ENCODE measurements at places on chromosomes 16 and 17.
A peak's percentile ranks its signal among the peaks of the same experiment; 100 is the strongest.

- peaks cover 13% of the 10 kb centered on the region for H3K27me3 ChIP-seq
- no peaks in the 10 kb centered on the region for H3K36me3 ChIP-seq
- no peak overlapping the region for H3K27ac ChIP-seq
- DNase-seq = no peak
- no peak overlapping the region for H3K4me3 ChIP-seq
- H3K4me1 ChIP-seq = peaks cover 20% of the 10 kb centered on the region
These were observed 5.7 kb upstream of the ZCCHC14 start for GRCh38 chr16:87498324-87499188.

DNA sequence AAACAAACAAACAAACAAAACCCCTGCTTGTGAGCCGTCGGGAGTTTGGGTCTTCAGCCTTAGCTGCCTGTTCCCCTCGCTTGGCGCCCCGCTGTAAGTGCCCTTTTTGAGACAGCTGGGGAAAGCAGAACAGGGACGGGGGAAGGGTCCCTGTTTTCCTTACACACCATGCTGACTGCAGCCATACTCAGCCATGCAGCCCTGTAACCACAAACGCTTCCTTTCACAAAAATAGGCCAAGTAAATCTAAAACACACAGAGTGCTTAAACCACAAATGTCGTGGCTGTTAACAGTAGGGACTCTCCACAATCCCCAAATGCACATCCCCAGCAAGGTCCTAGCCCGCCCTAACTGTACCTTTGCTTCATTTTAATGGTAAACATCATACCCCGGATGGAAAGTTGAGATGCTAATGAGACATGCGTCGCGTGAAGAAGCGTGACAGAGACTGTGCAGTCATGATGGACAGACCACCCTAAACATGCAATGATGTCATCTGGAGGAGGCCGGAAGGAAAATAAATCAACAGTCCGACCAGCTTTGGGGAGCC lies 129.9 kb downstream of the MGAT5B start:
- H3K27ac ChIP-seq = peak overlapping the region; percentile 93
- H3K36me3 ChIP-seq = no peaks in the 10 kb centered on the region
- no peaks in the 10 kb centered on the region for H3K27me3 ChIP-seq
- H3K4me3 ChIP-seq = peak overlapping the region; percentile 54
- peak; percentile 66 for DNase-seq
- H3K4me1 ChIP-seq = peaks cover 44% of the 10 kb centered on the region

DNA sequence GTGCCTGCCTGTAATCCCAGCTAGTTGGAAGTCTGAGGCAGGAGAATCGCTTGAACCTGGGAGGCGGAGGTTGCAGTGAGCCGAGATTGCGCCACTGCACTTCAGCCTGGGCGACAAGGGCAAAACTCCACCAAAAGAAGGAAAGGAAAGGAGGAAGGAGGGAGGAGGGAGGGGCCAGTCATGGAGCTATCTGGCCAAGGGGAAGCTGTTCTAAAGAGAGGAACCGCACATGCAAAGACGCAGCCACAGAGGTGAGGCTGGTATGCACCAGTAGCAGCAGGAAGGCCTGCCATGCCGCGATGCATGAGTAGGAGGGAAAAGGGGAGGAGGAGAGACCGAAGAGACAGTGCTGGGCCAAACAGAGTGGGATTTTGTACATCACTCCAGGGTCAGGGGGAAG lies 35.9 kb downstream of the HSBP1 start:
- DNase-seq = no peak
- no peak overlapping the region for H3K27ac ChIP-seq
- H3K27me3 ChIP-seq = peaks cover 12% of the 10 kb centered on the region
- H3K4me1 ChIP-seq = no peaks in the 10 kb centered on the region
- H3K36me3 ChIP-seq = no peaks in the 10 kb centered on the region

GRCh38 chr17:33927732-33928133 lies 327.4 kb upstream of the CCL2 start:
- no peak overlapping the region for H3K27ac ChIP-seq
- peaks cover 4% of the 10 kb centered on the region for H3K27me3 ChIP-seq
- DNase-seq = no peak
- H3K36me3 ChIP-seq = no peaks in the 10 kb centered on the region
- H3K4me3 ChIP-seq = no peak overlapping the region
- H3K4me1 ChIP-seq = no peaks in the 10 kb centered on the region

DNA sequence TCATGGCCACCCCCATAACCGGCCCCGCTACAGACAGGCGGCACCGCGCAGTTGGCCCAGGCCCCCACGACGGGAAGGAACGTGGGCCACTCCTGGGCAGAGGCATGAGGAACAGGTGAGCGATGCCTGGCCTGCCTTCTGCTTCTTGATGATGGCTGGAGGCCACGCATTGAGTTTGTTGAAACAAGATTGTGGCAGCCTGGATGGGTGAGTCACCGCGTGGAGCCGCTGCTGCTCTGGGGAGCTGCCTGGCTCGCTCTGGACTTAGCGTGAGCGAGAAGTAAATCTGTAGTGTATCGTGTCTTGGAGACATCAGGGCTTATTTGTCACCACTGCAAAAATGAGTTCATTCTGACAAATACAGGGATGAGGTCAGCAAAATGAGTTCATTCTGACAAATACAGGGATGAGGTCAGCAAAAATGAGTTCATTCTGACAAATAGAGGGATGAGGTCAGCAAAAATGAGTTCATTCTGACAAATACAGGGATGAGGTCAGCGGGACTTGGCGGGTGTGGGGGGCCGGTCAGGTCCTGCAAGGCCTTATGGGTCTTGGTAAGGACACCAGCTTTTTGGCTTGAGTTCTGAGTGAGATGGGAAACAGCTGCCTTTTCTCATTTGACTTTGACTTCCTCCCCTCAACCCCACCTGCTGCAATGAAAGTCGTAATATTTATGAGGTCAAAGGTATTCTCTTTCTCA lies 93.0 kb downstream of the SEC14L1 start:
- H3K4me3 ChIP-seq = no peak overlapping the region
- no peaks in the 10 kb centered on the region for H3K36me3 ChIP-seq
- H3K27me3 ChIP-seq = no peaks in the 10 kb centered on the region
- DNase-seq = peak; percentile 11
- H3K27ac ChIP-seq = no peak overlapping the region

DNA sequence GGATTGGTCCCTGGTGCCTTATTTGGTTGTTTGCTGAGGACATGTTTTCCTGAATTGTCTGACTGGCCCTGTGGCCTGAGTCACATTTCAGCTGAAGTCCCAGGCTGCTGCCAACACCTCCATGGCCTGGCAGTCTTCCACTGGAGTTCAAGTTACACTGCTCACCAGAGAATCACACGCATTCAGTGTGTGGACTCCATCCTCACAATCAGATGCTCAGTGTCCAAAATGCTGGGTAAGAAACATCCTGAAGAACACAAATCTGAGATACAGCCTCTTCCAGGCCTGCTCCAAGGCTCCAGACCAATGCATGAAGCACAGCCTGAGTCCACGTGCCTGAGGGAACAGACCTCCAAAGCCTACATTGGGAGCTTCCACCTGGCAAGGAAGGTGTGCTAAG lies 19.2 kb downstream of the CD300LB start:
- DNase-seq = no peak
- peaks cover 22% of the 10 kb centered on the region for H3K4me1 ChIP-seq
- H3K36me3 ChIP-seq = peaks cover 17% of the 10 kb centered on the region
- peak overlapping the region; percentile 87 for H3K27ac ChIP-seq
- H3K4me3 ChIP-seq = no peak overlapping the region

DNA sequence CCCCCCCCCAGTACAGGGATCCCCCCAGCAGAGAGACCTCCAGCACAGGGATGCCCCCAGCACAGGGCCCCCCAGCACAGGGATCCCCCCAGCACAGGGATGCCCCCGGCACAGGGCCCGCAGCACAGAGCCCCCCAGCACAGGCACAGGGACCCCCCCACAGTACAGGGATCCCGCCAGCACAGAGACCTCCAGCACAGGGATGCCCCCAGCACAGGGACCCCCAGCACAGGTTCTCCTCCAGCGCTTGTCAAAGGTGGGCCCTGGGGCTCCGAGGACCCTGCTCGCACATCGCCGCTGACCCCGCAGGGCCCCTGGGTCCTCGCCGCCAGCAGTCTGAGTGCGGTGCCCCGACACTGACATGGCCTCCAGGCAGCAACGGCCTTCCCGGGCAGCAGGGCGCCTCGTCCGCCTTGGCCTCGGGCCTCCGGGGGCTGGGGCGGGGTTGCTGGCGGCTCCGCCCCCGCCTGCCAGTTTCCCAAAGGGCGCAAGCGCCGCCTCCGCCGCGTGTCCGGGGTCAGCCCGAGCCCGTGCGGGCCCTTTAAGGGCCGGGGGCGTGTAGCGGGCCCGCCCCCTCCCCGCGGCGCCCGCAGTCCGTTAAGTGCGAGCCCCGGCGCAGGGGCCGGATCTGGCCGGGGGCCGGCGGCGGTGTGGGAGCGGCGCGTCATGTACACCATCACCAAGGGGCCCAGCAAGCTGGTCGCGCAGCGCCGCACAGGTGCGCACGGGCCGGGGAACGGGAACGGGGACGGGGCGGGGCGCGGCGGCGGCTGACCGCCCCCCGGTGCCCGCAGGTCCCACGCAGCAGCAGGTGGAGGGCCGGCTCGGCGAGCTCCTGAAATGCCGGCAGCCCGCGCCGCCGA lies at the start of gene MCRIP2:
TSS of gene MCRIP2 (plus strand) at position 503 of the 863 bp plus-strand sequence. CDS start at position 667, 164 bp downstream.
- H3K36me3 ChIP-seq = peaks cover 13% of the 10 kb centered on the region
- peaks cover 18% of the 10 kb centered on the region for H3K4me1 ChIP-seq
- peak within 1 kb of the TSS; percentile 66 for H3K27ac ChIP-seq
- peak within 1 kb of the TSS; percentile 83 for H3K4me3 ChIP-seq
- peaks cover 3% of the 10 kb centered on the region for H3K27me3 ChIP-seq

- H3K36me3 ChIP-seq = no peaks in the 10 kb centered on the region
- H3K27ac ChIP-seq = no peak overlapping the region
- no peak for DNase-seq
- no peak overlapping the region for H3K4me3 ChIP-seq
- peaks cover 13% of the 10 kb centered on the region for H3K27me3 ChIP-seq
- H3K4me1 ChIP-seq = no peaks in the 10 kb centered on the region
These were observed 30.8 kb downstream of the WSCD1 start for GRCh38 chr17:6100891-6101500.

GRCh38 chr17:6075845-6076244 lies 5.7 kb downstream of the WSCD1 start:
- no peaks in the 10 kb centered on the region for H3K36me3 ChIP-seq
- peaks cover 32% of the 10 kb centered on the region for H3K27me3 ChIP-seq
- no peaks in the 10 kb centered on the region for H3K4me1 ChIP-seq
- H3K27ac ChIP-seq = no peak overlapping the region

DNA sequence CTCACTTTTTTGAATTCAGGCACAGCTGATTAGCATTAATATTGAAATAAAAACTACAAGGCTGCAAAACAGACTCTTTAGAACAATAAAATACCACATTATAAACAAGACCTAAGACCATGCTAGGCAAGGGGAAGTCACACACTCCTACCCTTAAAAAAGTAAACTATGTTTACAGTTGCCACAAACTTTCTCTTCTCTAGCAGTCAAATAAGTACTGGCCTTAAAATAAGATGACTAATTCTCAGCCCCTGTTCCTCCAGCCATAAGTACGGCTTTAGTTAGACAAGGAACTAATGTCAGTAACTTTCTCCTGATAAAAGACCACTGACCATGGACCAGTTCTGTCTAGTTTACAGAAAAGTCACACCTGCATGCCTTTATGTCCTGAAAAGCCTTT lies 19.5 kb upstream of the CPHXL start:
- no peak overlapping the region for H3K4me3 ChIP-seq
- H3K27ac ChIP-seq = no peak overlapping the region
- DNase-seq = no peak
- no peaks in the 10 kb centered on the region for H3K36me3 ChIP-seq

GRCh38 chr16:49419006-49419405 lies 45.4 kb downstream of the C16orf78 start:
- H3K27ac ChIP-seq = no peak overlapping the region
- no peak overlapping the region for H3K4me3 ChIP-seq
- no peaks in the 10 kb centered on the region for H3K4me1 ChIP-seq

- peak overlapping the region; percentile 88 for H3K4me3 ChIP-seq
- no peak for DNase-seq
- peak overlapping the region; percentile 83 for H3K27ac ChIP-seq
- peaks cover 58% of the 10 kb centered on the region for H3K4me1 ChIP-seq
These were observed 1.2 kb downstream of the NFATC3 start for GRCh38 chr16:68086336-68086841.

GRCh38 chr16:59971264-59971663 lies 1237.1 kb upstream of the GOT2 start:
- no peaks in the 10 kb centered on the region for H3K4me1 ChIP-seq
- DNase-seq = no peak
- H3K27me3 ChIP-seq = no peaks in the 10 kb centered on the region
- no peaks in the 10 kb centered on the region for H3K36me3 ChIP-seq
- H3K4me3 ChIP-seq = no peak overlapping the region
- H3K27ac ChIP-seq = no peak overlapping the region

DNA sequence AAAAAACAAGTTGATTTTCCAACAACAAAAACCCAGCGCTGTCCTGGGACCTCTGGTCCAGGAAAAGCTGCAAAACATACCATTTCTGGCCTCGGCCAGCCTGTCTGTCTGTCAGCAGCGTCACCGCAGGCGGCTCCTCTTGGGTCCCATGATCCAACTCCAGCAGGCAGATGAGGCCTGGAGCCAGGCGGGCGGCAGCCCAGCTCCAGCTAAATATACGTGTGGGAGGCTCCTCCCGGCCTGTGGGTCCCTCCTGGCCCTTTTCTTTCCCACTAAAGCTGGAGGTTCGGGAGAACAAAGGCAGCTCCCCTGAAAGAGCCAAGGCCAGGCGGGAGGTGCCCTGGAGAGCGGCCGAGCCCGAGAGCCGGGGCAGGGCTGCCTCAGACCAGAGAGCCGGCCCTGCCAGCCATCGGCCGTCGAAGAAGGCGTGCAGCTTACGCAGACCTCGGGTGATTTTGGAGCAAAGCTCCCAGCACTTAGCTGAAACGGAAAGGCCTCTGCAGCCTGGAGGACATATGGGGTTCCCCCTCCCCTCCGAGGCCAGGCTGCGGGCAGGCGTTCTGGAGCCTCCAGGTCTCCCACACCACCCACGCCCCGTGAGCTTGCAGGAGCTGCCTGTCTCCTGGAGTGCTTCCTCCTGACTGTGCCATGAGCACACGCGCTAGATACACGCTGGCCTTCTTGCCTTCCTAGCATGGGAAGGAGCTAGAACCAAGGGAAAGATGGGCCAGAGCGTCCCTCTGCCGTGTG lies 19.9 kb upstream of the JPH3 start:
- no peak overlapping the region for H3K27ac ChIP-seq
- DNase-seq = no peak
- peaks cover 70% of the 10 kb centered on the region for H3K27me3 ChIP-seq
- no peaks in the 10 kb centered on the region for H3K4me1 ChIP-seq
- H3K36me3 ChIP-seq = no peaks in the 10 kb centered on the region
- no peak overlapping the region for H3K4me3 ChIP-seq

- peaks cover 33% of the 10 kb centered on the region for H3K4me1 ChIP-seq
- H3K4me3 ChIP-seq = no peak overlapping the region
- DNase-seq = no peak
- no peaks in the 10 kb centered on the region for H3K36me3 ChIP-seq
- peaks cover 3% of the 10 kb centered on the region for H3K27me3 ChIP-seq
- no peak overlapping the region for H3K27ac ChIP-seq
These were observed 1.6 kb downstream of the ITGAE start for GRCh38 chr17:3799181-3799945.

DNA sequence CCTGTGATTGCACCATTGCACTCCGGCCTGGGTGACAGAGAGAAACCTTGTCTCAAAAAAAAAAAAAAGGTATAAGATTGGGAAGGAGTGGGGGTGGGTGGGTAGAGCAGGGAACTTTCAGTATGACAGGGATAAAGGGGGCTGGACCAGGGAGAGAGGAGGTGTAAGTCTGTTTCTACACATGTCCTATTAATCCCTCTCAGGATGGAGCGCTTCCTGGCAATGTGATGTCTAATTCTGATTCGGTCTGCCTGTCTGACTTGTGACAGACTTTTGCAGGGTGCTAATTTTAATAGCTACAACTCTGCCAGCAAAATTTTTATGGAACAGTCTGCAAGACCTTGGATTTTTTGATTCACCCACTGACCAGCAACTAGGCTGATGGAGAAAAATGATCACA lies 53.8 kb upstream of the SLC25A19 start:
- H3K4me3 ChIP-seq = no peak overlapping the region
- DNase-seq = no peak
- no peaks in the 10 kb centered on the region for H3K27me3 ChIP-seq
- peaks cover 8% of the 10 kb centered on the region for H3K36me3 ChIP-seq

All from activated naive CD8-positive, alpha-beta T cell treated with anti-CD3 and anti-CD28 coated beads for 36 hours (primary cell).